ENCODE measurements at places on chromosomes 3 and 15.

GRCh38 chr3:116886202-116886893, 176.8 kb downstream of the TUSC7 start:
- no peak for DNase-seq

- no peak for DNase-seq
Measured at GRCh38 chr3:23805210-23805632, 534 bp upstream of the UBE2E1 start.

DNA sequence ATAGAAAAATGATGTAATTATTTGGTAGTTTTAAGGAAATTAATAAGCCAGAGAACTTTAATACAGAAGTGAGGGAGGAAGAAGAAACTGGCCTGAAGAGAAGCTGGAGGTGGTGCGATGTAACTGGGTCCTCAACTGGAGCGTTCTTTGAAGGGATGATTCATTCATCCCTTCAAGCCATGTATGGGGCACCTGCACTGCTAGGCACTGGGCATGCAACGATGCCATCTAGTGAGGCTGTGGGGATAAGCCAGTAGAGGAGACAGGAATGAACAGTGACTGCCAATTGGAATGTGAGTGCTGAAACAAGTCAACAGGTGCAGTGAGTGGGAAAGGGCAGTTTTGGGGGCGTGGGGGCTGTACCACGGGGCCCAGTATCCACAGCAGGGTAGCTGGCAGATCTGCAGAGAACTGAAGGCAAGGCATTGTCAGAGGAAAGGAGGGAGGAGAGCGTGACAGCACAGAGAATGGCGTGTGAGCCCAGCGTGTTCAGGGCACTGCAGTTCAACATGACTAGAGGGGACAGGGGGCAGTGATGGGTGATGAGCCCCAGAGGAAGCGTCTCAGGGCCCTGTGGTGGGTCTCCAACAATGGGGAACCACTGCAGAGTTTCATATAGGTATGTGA, 3.8 kb upstream of the KIF23 start:
- no peak for DNase-seq

- DNase-seq: no peak
Measured at GRCh38 chr3:115547207-115547606, 76.1 kb upstream of the GAP43 start.

DNA sequence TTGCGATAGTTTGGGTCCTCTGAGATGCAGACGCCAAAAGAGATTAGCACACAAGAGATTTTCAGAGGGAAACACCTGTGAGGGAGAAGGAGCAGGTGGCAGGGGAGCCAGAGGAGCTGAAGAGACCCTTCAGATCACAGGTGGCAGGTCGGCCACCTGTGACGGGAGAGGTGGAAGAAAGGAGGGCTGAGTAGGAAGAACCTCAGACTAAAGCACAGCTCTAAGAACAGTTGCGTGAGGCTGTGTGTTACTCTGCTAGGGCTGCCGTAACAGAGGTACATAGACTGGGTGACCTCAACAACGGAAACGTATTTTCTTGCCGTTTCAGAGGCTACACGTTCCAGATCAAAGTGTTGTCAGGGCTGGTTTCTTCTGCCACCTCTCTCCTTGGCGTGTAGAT, 38.5 kb downstream of the C2CD4A start:
- no peak for DNase-seq

DNA sequence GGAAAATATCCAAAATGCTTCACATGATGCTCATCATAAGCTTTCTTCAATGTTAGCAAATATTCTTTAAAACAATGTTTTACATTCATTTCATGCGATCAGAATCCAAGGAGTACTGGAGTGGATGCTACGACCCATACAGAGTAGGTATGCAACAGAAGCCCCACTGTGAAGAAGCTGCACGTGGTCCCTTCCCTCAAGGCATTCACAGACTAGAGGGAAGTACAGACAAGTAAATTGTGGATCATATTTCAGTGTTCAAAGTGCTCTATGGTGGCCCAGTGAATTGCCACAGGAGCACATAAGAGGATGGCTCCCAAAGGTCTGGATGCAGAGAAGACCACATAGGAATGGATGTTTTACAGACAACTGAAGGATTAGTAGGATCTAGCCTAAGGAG, 789.9 kb downstream of the IGSF11 start:
- DNase-seq: no peak

GRCh38 chr15:26950001-26950400, 21.0 kb upstream of the GABRG3 start:
- no peak for DNase-seq

DNA sequence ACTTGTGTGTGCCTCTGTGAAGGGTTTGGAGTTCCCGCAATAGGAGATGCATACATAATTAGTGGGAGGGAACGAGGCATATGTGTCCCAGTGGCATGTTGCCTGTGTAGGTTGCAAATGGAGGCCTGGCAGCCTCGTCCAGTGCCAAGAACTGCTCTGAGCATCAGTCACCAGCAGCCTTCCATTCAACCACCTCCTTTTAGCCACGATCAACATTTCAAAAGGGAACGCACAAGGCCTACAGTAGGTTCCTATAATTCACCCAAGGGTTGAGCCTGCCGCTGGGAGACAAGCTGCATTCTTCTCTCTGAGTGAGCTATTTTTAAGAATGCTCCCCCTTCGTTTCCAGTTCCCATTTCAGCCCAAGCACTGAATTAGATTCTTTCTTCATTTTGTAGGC, 78.8 kb upstream of the CTNNB1 start:
- no peak for DNase-seq

DNA sequence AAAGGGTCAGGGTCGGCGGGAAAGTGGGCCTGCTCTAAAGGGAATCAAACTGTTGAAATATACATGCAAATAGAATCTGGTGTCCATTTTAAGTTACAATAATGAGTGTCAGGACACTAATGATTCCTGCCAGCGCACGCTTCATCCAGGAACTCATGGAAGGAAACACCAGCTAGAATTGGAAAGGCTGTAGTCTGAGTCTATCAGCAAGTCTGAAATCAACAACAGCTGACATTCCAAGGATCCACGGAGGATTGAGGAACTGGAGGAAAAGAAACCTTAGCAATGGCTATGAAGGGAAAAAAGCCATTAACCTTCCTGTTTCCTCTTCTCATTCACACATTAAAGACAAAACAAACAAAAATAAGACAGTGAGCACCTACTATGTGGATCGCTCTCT, 1063.1 kb downstream of the NTRK3 start:
- DNase-seq: no peak

GRCh38 chr3:181892848-181893247, 181.1 kb downstream of the SOX2 start:
- DNase-seq: no peak

- no peak for DNase-seq
Measured at GRCh38 chr15:98583771-98584430, 64.4 kb upstream of the IGF1R start.

DNA sequence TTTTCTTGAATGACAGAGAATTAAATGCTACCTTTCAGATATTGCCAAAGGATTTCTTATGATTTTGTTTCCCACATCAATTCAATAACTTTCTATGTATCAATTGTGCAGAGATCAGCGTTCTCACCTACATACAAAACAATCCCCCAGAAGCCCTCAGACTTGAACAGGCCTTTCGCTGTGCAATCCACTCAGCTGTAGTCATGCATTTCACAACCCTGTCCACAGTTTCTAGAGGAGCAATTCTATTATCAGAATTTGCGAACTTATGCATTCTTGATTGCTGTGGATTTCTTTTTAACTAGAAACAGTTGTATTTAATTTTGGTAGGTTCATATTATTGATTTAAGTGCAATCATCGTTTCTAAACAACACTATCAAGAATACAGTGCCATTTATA, 13.7 kb upstream of the ALCAM start:
- DNase-seq: no peak

DNA sequence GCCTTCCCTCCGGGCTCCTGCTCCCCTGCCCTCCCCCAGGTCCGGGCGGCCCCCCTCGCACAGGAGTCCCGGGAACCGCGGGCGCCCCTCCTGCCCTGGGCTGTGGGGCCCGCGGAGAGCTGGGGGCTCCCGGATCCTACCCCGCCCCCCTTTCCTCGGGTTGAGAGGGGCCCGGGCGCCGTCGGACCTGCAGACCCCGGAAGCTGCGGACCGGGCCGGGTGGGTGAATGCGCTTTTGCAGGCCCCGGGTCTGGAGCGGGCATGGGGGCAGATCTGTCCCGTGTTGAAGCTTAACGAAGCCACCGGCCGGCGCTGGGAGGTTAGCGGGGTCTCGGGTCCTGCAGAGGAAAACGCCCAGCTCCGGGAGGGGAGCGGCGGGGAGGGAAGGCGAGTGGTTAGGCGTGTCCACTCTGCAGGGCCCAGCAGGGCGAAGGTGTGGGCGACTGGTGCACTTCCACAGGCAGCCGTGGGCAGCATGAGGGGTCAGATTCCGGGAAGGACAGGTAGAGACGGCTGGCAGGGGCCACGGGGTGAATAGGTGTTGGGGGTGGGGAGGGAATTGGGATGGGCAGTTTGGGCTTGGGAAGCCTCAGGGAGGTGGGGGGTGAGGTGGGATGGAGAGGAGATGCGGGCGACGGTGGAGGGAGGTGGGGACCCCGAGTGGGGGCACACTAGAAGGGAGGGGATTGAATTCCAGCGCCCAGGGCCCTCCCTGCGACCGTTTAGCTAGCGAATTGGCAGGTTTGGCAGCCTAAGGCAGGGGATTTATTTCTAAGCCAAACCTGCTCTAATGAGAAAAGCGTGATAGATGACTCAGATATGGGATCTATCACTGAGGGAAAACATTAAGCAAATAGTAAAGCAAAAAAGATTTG, 635 bp downstream of the CD276 start:
- DNase-seq: no peak

DNA sequence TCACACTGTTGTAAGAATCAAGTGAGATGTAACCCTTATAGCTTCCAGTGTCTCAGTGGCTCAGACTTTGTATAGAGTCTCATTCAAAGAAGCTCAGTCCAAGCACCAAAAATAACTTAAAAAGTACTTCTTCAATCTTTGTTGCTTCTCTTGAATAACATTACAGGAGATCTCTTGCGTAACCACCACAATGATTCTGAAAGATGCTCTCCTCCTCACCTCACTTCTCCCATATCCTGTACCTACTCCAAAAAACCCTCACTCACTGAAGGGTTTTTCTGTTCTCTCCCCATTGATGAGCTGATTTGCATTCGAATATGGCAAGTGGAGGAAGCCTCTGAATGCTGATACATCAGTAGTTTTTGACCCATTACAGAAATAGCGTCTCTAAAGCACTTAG, 39.4 kb upstream of the MRPS22 start:
- no peak for DNase-seq

DNA sequence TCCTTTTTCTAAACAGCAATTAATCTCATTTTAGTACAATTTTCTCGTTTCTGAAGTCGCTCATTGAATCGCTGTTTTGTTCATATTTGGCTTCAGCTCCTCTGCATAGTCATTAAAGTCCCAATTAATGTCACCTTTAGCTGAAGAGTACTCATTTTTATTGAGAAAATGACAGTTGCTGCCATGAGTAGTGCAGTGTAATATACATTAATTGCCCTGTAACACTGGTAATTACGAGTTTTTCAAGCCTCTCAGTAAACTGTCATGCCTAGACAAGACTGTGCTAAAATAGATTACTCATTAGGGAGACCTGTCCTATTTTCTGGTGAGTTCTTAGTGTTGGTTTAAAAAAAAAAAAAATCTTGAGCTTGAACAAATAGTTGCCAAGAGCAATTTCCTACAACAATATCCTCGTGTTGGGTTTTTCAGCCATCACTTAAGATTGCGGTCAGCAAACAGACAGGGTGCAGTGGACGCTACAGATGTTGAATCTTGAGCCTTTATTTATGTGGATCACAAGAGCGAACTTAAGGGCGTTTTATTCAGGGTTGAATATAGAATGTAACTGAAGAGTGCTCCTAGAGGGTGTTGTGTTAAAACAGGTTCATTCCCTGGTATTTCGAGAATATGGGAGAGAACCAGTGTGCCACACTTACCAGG, 176.0 kb downstream of the CDIN1 start:
- DNase-seq: no peak

GRCh38 chr15:58056015-58056414, 9.5 kb downstream of the ALDH1A2 start:
- no peak for DNase-seq

- DNase-seq: no peak
Measured at GRCh38 chr3:5022187-5022965, 43.1 kb downstream of the BHLHE40 start.

GRCh38 chr3:33750211-33750548, 32.1 kb upstream of the CLASP2 start:
- DNase-seq: no peak

- DNase-seq: no peak
Measured at GRCh38 chr3:18630295-18630694, 205.2 kb upstream of the SATB1 start.

DNA sequence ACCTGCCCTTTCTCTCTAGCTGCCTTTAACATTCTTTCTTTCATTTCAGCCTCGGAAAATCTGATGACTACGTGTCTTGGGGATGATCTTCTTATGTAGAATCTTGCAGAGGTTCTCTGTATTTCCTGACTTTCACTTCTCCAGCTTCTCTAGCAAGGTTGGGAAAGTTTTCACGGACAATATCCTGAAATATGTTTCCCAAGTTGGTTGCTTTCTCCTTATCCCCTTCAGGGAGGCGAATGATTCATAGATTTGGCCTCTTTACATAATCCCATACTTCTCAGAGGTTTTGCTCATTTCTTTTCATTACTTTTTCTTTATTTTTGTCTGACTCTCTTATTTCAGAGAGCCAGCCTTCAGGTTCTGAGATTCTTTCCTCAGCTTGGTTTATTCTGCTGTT, 62.1 kb upstream of the CCDC54 start:
- no peak for DNase-seq

DNA sequence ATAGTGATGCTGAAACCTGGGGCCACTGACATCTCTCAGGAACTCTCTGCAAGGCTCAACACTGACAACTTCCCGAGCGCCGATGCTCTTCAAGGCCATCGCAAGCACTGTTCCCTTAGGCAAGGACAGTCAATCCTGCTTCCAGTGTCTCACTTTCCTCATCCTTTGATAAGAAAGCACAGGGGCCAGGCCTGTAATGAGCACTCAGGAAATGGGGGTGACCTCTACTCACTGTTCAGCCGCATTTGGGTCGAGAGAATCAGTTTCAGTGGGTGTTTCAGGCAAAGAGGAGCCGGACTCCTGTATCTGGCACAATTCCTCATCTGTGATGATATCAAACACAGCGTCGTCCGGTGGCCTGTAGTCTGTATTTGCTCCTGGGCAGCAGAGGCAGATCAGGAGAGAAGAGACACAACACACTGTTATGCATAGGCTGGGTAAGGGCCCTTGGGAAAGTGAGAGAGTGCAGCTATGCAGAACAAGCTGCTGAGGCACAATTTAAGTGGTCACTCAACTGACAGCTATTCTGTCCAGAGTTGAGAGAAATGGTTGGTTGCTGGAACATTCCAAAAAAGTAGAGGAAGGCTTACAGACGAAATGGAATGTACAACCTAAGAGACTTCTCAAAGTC, 11.9 kb downstream of the CXCR6 start:
- DNase-seq: no peak
